Choroid plexus epithelial cell (primary cell): ENCODE measurements at places on chromosomes 11 and 22.
A peak's percentile ranks its signal among the peaks of the same experiment; 100 is the strongest.

- no peak for DNase-seq
Measured at GRCh38 chr11:133693110-133693509, 152.2 kb downstream of the SPATA19 start.

- DNase-seq: no peak
Measured at GRCh38 chr22:37994049-37994448, 9.7 kb upstream of the SOX10 start.

DNA sequence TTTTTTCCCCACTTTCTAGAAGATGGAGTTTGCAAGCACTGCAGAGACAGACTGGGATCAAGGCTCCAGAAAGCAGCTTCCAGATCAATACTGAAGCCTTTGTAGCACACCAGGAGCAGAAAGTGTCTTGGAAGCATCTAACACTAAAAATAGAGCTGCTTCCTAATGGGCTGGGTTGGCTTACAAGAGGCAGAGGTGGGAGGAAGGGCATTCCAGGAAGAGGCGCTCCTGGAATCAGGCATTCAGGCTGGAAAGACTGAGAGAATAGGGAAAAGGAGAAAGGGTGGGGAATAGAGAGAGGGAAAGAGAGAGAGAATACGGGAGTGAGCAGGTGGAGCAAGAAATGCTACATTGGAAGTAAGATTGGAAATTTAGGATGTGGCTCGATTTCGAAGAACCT, 395.9 kb downstream of the OPCML start:
- no peak for DNase-seq

DNA sequence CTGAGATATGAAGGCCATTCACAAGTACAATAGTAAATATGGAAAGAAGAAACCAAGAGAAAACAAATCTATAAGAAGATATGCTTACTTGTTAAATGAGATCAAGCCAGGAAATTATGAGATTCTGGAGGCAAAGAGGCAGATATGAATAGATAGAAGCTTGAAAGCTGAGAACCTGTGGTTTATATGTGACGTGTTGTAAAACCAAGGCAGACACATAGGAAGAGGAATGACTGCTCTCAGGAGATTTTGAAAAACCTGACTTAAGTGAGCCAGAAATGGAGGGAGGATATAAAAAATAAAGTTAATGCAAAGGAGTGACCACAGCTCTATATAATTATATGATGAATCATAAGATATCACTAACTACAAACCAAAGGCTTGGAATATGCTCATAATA, 1160.5 kb upstream of the CNTN5 start:
- peak; percentile 20 for DNase-seq

- DNase-seq: peak; percentile 89
Measured at GRCh38 chr11:19988598-19988997, 171.7 kb downstream of the DBX1 start.

- no peak for DNase-seq
Measured at GRCh38 chr22:28006271-28006670, 87.2 kb upstream of the PITPNB start.

DNA sequence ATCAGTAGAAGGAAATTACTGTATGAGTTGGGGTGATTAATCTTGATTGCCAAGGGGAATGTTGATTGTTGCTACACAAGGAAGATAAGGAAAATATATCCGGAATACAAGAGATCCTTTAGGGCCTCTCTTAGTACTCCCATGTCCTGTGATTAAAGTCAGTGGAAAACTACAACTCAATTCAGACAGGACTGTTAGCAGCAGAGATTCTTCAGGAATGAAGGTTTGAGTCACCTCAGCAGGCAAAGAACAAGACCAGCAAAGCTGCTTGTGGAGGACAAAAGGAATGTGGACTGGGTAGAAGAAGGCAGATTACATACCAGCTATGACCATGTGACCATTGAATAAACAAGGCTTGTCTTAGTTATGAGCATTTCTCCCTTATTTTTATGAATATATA, 478.2 kb downstream of the BUD13 start:
- peak; percentile 22 for DNase-seq

DNA sequence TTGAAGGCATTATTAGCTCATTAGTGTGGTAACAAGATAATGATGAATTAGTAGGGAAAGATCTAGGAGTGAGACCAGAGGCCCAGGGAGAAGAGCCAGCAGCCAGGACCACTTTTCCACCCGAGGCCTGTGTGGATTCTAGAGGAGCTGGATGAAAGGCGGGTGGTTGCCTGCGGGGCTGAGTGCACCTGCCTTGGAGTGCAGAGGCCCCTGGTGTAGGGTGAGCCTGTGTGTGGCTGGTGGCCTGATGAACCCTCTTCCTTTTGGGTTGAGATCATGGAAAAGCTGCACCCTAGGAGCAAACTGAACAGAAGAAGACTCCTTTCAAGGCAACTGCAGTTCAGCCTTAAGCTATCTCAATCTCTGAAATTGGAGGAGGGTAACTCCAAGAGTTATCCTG, 5.9 kb upstream of the TP53AIP1 start:
- no peak for DNase-seq

DNA sequence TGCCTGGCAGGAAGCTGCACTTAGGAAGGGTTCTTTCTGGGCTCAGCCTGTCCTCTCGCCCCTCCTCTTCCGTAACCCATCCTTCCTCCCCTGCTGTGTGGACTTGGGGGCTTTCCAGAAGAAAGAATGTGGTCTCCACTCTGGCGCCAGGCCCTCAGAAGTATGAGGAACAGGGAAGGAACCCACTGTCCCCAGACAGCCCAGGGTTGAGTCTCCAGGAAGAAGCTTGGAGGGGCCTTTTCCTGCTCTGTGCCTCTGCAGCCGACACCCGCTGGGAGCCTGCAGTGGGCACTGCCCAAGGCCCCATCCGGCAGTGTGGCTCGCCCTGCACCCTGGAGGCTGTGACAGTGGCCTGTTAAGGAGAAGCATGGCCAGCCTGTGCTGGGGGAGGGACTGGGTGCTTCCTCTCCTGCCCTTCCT, 112.6 kb downstream of the ST3GAL4 start:
- peak; percentile 69 for DNase-seq

DNA sequence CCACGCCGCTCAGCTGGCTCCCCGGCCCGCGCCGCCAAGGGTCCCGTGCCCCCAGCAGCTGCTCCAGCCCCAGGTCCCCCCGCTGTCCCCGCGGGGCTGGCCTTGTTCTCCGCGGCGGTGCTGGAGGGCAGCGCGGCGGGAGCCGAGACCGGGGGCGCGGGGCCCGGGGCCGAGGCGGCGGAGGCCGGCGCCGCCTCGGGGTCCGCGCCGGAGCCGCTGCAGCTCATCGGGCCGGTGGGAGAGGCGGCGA, 128 bp downstream of the TAF10 start:
- no peak for DNase-seq

DNA sequence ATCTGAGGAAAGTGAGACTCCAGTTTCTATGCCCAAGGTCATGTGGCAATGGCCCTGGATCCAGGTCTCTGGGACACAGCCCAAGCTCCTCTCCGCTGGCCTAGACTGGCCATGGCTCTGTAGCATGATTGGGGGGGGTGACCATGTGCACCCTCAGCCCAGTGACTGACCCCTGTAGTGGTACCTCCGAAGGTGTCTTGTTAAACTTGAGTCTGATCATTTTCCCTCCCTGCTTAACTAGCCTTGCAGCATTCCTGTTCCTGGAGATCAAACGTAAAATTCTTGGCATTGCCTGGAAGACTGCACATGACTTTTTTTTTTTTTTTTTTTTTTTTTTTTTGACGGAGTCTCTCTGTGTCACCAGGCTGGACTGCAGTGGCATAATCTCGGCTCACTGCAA, 1116.0 kb downstream of the TBC1D22A start:
- no peak for DNase-seq

DNA sequence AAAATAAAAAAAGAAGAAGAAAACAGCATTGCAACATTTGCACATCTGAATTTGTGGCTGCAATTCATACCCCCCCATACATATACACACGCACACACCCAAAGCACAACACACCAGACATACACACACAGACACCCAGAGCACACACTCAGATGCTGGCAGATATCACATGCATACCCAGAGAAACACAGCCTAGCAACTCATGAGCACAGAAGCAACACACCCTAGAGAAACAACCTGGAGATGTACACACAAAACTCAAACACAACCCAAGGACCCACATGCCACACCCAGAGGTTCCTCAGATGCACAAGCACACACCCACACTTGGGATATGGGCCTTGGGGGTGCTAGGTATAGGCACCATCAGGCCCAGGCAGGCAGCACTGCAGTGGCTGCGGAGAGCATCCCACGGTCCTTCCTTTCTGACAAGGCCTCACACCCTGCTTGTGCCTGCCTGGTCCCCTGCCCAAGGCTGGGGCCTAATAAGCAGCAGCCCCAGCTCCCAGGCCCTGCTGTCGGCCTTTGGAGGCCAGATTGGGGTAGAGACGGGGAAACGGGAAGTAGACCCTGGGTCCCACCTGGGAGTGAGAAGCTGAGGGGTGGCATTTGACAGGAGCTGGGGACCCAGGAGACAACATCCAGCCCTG, 3.1 kb downstream of the CST6 start:
- no peak for DNase-seq

GRCh38 chr22:47230251-47230650, 467.8 kb downstream of the TBC1D22A start:
- no peak for DNase-seq

GRCh38 chr11:113204280-113204679, 110.1 kb upstream of the TTC12 start:
- DNase-seq: no peak

DNA sequence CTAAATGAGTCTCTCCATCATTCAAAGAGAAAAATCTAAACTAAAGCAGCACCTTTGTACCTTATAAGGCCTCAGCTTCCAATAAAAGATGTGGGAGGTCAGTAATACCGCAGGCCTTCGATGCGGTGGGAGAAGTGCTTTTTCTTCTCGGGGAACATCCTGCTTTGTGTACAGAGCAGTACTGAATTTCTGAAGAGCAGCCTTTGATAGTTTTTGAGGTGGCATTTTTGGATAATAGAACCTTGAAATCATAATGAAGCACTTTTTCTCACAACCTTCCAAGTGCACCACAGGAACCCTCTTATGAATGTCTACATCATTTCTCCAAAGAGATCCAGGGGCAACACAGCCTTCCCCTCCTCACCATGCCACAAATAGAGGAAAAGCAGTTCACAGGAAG, 39.6 kb downstream of the LRRC4C start:
- DNase-seq: no peak

DNA sequence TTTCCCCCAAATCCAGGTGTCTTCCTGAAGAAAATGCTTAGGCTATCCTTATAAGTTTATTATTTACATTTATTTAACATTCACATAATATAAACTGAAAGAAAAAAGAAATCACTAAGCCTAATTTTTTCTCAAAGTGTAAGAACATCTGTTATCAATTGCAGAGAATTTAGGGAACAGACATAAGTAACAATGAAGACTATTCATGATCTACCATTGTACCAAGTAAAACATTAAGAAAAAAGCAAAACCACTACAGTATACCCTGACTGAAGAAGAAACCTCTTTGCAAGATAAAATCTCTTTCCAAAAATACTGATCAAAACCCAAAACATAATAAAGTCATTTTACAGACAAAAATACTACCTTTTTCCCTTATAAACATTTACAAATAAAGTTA, 60.5 kb downstream of the NUP98 start:
- no peak for DNase-seq

DNA sequence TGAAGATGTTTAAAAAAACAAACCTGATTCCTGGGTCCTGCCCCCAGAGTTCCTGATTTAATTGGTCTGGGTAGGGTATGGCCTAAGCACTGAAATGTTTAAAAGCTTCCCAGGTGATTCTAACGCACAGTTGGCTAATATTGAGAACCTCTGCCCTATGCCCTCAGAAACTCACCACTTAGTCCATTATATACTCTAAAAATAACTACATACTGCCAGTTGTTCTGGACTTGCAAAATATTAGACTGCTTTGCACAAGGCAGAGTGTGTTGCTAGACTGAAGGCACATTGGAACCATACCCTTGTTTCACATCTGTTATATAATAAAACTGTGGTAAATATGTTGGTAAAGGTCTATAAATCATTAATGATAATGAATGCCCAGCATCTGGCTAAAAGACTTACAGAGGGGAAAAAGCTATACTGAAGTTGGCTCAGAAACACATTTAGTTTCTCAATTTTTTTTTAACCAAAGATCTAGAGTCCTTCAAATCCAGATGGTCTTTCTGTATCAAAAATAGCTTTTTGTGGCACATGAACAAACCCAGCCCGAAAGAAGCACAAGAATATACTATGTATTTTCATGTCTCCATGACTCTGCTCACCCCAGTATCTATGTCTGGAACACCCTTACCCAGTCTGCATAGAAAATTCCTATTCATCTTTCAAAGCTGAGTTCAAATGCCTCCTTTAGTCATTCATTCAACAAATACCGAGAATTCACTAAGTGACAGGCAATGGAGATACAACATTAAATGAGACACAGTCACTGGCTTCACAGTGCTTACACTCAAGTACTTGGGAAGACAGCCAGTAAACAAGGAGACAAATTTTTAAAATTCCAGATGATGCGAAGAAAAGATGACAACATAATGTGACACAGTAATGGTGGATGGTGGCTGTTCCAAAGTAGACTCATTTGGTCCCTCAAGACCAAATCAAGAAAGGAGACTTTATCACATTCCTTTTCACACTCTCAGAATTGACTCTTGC, 44.1 kb downstream of the RBFOX2 start:
- no peak for DNase-seq

GRCh38 chr22:34609646-34610045, 456.3 kb upstream of the ISX start:
- DNase-seq: no peak

- no peak for DNase-seq
Measured at GRCh38 chr11:106694501-106694900, 323.8 kb downstream of the GUCY1A2 start.

DNA sequence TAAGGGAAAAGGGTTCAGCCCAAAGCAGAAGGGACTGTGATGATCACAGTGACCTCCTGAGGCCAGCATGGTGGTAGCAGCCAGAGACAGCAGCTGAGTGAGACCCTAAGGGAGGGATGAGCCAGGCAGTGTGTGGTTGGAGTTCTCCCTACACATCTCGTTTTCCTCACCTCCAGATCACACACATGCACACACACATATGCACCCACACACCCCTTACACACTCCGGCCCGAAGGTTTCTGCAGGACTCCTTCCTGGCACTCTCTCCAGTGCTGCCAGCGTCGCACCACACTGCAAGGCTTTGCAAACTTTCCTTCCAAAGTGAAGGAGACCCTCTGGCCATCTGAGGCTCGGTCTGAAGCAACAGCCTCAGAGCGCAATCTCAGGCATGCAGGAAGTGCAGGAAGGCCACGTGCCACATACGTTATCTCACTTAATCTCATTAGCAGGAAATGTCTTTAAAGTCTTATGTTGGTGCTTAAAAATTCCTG, 26.9 kb upstream of the TP53I11 start:
- DNase-seq: peak; percentile 30

GRCh38 chr11:12506404-12506921, 129.1 kb downstream of the PARVA start:
- DNase-seq: peak; percentile 39

- no peak for DNase-seq
Measured at GRCh38 chr22:29146771-29147170, 58.9 kb upstream of the EMID1 start.

DNA sequence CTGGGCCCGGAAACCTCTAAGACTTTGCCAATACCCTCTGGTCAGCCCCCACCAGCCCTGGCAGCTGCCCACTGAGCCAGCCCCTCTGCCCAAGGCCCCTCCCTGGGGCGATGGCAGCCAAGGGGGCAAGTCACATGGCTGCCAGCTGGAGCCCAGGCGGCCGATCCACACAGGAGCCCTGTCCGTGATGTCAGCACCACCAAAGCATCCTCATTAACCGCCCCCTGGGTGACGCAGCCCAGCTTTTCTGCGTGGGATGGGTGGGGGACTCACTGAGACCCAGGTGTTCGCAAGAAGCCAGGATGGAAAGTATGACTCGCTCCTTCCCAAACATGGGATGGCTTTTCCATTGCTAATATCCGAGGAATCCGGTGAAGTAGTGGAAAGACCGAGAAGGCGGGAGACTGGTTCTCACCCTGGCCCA, 46.6 kb upstream of the WNT7B start:
- DNase-seq: no peak

GRCh38 chr22:31652088-31652487, 9.9 kb downstream of the PISD start:
- DNase-seq: no peak
